Mammary epithelial cell (primary cell): ENCODE measurements at places on chromosomes 4 and X. TPM values are rescaled to one million over a fixed set of nuclear protein-coding genes. Genes with fewer than 3 reads are reported as not detected.

DNA sequence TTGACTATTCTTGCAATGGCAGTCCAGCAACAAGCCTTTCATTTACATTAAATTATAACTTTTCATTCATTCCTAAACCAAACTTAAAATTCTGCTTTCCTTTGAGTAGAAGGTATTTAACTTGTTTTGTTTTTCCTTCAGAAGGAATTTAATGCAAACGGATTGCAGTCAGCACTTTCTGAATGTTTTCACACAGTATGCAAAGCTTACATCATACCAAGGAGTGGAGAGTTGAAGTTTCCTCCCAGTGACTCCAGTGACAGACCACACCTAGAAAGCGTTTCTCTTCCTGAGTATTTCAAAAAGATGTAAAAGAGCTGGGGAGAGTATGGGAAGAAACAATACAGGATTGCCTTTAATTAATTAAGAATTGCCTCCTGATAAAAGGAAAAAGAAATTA is 8.1 kb downstream of the EPGN start:
- no peak for DNase-seq

The PABPC1L2B gene
- total RNA-seq, result not detected in 2 replicates

The HTN1 gene
- total RNA-seq, result not detected in 2 replicates

The DCAF4L1 gene
- 0.24 and 0.45 TPM in 2 replicates for total RNA-seq
